Left ventricle myocardium superior (tissue), 1 donor: ENCODE measurements at places on chromosomes 12 and 14. TPM values are rescaled to one million over a fixed set of nuclear protein-coding genes. Genes with fewer than 3 reads are reported as not detected.

GRCh38 chr14:72740504-72740961 is 153.4 kb downstream of the DPF3 start:
- DNase-seq: no peak

DNA sequence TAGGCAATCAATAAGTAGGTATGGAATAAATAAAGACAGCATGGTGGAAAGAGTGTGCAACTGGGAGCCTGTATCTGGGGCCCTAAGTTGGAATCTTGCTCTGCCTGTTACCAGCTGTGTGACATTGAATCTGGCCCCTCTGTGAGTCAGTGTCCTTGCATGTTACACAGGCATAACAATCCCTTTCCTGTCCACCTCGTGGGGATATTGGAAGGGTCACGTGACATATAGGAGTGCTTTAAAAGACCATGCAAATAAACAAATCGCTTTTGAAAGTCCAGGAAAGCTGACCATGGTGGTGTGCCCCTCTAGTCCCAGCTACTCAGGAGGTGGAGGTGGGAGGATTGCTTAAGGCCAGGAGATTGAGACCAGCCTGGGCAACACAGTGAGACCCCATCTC is 51.1 kb upstream of the VRK1 start:
- DNase-seq: no peak

DNA sequence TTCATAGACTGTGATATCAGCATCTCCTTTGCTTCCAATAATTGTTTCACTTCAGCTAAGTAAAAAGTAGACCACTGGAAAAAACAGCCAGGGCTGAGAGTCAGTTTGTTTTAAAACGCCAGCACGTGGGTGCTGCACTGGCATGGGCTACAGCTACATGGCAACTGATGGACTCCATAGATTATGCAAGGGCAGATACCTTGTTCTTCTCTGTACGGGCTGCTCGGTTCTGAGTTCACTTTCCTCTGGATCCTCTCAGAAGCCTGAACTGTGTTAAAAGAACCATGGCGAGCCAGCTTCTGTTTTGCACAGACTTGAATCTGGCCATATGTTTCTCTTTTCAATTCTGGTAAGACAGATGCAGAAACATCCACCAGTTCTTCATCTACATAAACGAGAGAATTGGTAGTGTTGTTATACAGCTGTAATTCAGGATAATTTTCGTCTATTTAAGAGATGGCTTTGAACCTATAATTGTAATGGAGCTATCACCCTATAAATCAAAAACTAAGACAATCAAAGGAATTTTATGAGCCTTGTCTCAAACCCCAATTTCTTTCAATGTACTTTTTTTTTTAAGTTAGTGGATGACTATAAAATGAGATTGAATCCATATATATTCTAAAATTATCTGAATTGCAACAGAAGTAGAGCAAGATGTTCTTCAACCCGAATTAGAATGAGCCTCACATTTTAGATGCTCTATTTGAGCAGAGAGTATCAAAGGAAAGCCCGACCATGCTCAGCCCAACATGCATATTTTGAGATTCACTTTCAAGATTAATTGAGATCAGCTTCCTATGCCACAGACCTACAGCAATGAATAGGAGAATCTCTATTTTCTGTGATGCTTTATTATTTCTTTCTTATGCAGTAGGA is 31.5 kb downstream of the E2F7 start:
- DNase-seq: no peak

GRCh38 chr12:93678779-93679178 is 1.6 kb downstream of the CRADD start:
- no peak for DNase-seq

The MYF5 gene
- total RNA-seq: not detected

The KRT74 gene
- not detected for total RNA-seq

The PRR4 gene
- total RNA-seq: 0.94 TPM
